Right atrium auricular region (tissue), 2 donors: ENCODE measurements at places on chromosomes 1 and 21.

DNA sequence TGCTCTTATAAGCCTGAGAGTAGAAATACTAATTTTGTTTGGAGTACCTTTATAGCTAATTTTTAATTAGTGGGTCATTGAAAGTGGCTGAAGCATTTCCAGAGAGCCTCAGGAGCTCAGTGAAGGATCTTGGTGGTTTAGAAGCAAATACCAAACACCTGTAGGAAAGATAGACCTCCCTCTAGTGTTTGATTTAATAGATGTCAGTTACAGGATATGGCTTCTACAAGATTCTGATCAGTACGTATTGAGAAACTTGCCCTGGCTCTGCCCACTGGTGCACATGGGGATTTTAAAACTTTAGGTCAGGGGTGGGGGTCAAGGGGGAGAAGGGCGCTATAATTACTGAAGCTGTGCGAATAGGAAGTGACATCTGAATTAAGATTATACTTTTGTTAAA lies 122.2 kb downstream of the POU2F1 start:
- no peak for DNase-seq

DNA sequence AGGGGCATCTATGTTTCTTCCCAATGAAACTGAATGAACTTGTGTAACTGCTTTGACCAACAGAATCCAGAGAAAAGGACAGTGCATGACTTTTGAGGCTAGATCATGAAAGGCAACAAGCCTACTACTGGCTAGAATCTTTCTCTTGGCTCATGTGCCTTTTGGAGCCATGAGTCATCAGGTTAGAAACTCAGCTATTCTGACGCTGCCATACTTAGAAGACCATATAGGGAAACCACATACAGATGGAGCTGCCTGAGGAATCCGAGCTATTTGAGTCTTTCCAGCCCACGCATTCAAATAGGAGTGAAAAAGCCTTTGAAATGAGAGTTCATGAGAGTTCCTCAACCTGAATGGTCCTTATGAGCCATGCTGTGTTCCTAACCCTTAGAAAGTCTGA lies 738.5 kb upstream of the CHRM3 start:
- no peak for DNase-seq

DNA sequence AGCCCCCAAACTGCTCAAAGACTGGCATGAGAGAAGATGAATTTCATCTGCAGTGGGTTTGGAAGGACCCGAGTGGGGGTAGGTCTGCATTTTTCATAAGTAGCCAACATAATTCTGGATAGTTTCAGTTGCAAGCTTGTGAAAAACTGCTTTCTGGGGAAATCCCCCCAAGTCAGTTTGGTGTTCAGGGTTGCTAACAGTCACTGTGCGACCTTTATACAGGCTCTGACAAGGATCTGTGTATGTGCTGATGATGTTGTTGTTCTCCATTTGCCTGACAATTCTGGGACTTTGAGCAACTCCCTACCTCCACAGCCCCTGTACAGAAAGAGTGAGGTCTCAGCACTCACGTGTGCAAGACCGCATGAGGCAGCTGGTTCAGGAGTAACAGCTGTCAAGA lies 87.9 kb downstream of the SUSD4 start:
- DNase-seq: no peak

DNA sequence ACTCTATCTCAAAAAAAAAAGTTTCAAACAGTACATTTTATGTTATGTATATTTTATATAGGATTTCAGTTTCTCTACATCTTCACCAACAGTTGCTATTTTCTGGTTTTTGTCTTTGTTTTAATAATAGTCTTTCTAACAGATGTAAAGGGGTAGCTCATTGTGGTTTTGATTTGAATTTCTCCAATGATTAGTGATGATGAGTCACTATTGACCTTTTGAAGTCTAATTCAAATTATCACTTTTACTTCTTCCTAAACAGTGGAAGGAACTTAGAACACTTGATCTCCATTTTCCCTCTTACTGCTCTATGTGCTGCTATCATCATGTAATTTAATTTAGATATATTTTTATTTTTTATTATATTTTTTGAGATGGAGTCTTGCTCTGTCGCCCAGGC lies 31.7 kb upstream of the SHCBP1L start:
- DNase-seq: no peak

- no peak for DNase-seq
These were observed 42.8 kb upstream of the ATF3 start for GRCh38 chr1:212565571-212566305.

DNA sequence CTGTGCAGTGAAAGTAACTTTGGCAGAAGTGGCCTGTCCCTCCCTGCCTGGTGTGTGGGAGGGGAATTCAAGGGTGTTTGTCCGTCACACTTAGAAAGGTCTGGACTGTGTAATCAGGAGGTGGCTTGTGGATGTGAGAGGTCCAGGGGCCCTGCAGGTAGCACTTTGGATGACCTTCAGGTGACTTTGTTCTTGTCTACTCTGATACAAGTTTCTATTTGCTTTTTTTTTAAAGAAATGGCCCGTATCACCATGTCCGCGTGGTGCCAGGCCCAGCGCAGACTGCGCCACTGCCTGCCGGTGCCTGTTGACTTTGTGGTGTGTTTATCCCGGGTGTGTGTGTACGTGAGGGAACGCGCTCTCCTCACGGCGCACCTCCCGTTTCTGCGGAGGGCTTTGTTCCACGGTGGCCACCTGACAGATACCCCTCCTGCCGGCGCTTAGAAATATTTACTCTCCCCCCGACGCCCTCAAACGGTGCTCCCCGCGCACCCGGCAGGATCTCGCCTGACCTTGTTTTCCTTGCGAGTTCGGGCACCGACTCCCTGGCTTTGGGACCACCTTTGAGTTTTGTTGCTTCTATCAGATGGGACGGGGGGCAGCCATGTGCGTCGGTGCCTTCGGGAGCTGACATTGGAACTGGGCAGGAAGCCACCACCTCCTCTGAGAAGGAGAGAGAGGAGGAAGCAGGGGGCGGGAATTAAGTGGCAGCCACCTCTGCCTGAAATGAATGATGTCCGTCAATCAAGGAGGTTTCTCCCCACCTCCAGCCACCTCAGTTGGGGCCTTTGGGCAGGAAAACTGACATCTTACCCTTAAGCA lies 119.4 kb downstream of the PRDM16 start:
- DNase-seq: no peak

- DNase-seq: no peak
These were observed 73.5 kb downstream of the LRIG2 start for GRCh38 chr1:113146242-113147072.

- DNase-seq: no peak
These were observed 157.9 kb upstream of the BACE2 start for GRCh38 chr21:41010101-41010435.
